ENCODE measurements at places on chromosomes 5 and 9.

- no peak for DNase-seq
Observed at GRCh38 chr9:29969856-29970647, 2396.8 kb upstream of the C9orf72 start.

- no peak for DNase-seq
Observed at GRCh38 chr9:37262410-37262809, 142.0 kb downstream of the ZCCHC7 start.

- DNase-seq = no peak
Observed at GRCh38 chr5:72397836-72398235, 77.7 kb downstream of the PTCD2 start.

DNA sequence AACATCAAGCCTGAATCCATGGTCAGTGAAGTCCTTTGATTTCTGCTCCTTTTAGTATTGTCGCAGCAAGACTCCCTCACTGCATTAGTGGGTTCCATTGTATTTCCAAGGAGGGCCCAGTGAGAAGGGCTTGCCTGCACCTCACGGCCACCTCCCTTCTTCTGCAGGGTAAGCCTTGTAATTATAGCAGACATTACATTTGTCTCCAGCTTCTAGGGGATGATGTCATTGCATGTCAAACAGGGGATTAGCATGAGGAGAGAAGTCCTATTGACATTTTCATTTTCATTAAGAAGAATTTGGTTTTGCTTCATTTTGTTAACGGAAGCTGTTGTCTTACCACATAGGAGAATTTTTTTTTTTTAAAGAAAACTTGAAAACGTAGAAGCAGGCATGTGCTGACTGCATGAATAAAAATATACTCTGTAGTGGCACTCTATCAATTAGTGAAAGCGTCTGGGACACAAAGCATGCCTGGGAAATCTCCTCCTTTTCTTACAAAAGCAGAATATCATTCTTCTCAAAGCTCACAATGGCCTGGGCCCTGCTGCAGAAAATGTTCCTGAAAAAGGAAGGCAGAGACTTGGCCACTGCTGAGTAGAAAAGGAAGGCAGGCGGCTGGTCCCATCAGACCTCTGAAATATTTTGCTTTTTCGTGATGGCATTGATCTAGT lies 27.1 kb downstream of the MAP1B start:
- no peak for DNase-seq

DNA sequence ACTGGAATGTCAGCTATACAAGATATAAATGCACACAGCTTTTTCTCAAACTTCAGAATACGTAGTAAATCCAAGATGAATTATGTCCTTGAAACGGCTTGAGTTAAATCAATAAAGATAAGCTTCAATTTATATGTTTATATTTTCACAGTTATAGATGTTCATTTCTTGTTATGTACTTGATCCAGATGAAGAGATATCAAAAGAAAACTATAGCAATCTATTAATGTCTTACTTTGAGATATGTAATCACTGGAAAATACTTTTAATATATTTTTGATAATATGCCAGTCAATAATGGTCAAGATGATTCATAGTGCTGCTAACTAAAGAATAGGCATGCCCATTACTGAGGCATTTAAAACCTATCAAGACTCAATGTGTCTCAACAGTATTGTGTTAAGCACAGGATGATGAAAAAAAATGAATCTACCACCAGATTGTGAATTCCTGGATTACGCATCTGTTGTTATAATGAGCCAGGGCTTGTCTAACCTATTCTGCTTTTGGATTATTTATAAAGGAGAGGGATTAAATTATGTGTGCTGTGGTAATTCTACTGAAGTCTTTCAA lies 372.6 kb upstream of the PRR16 start:
- DNase-seq = no peak

GRCh38 chr5:116766470-116766947 lies 191.9 kb upstream of the SEMA6A start:
- DNase-seq = no peak

- no peak for DNase-seq
Observed at GRCh38 chr5:45847877-45848276, 151.7 kb upstream of the HCN1 start.

DNA sequence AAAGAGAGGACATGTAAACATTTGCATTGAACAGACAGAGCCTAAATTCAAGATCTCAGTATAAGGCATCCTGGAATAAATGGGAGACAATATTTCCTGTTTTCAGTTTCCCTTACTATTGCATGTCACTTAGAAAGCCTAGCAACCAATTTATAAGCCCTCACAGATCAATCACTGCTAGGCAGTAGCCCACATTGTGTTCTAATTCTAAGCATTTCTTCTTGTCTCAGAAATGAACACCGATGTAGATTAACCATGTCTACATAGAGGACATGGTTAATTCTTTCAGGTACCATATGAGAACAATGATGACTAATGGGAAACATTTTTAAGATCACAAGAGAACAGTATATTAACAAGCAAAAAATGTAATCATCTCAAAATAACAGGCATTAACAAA lies 79.6 kb upstream of the HMHB1 start:
- DNase-seq = no peak

- DNase-seq = no peak
Observed at GRCh38 chr5:39100851-39101396, 26.7 kb upstream of the RICTOR start.

DNA sequence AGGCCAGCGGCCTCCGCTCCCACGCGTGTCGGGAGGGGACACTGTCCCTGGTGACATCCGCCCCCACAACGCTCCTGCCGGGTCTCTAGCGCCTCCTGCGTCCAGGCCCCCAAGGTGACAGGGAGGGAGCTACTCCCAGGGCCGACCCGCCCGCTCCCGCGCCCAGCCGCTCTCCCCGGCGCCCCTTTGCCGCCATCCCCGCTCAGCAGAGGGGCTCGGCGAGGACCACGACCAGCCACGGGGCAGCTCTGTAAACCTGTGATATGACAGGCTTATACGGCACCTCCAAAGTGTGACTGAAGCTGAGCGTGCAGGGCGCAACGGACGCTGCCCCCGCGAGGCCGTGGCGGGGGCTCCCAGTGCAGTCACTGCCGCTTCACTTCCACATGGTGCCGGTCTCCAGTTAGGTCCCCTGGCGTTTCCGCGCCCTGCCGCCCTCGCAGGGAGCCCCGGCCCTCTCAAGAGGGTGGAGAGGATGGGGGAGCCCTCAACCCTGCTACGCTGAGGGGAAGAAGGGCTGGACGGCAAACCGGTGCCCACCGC lies 978 bp upstream of the ADCY2 start:
- no peak for DNase-seq

DNA sequence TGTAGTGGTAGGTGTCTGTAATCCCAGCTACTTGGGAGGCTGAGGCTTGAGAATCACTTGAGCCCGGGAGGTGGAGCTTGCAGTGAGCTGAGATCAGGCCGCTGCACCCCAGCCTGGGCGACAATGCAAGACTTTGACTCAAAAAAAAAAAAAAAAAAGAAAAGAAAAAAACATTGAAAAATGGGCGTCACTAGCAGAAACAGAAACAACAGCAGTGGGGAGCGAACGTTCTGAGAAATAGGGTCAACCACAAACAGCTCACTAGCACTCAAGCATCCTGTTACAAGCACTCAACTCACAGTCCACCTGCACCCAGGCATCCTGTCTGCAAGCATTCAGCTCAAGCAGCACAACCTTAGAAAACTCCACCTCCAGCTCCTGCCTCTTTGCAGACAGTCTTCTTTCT lies 17.2 kb downstream of the TRIM14 start:
- peak; percentile 48 for DNase-seq

DNA sequence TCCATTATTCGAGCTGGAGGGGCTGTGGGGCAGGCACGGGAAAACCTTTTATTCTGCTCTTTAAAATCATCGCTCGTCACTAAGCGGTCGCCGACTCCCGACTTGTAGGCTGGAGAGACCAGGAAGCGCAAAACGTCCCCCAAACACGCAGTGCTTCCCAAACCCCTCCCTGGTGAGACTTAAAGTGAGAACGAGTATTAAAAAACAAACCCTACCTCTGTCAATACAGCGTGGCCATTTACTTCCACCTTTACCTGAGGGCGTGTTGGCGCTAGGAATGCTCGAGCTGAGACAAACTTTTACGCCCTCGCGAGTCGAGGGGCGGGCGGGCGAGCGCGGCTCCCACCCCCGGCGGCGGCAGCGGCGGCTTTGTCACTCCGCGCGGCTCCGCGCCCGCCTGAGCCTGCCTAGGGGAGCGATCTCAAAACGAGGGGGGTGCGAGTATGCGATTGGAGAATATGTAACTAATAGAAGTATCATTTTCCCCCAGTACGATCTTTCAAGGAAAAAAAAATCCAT lies at the start of gene NR2F1-AS1:
TSS of gene NR2F1-AS1 (minus strand) at position 293 of the 519 bp plus-strand sequence.
- no peak for DNase-seq

- no peak for DNase-seq
Observed at GRCh38 chr9:87309236-87309635, 188.4 kb upstream of the DAPK1 start.

DNA sequence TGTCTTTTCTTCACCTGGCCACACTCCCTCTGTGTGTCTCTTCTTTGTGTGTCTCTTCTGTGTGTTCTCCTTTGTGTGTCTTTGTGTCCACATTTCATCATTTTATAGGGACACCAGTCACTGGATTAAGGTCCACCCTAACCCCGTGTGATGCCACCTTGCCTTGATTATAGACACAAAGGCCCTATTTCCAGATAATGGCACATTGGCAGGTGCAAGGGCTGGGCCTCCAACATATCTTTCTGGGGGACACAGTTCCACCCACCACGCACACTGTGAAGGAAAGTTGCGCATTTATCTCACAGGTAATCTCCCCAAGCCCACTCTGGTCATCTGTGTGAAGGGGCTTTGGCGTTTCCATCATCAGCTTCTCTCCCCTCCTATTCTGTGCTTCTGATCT lies 334.6 kb upstream of the IRX1 start:
- DNase-seq = no peak

GRCh38 chr5:150473673-150474358 lies 24.3 kb upstream of the RPS14 start:
- no peak for DNase-seq

- no peak for DNase-seq
Observed at GRCh38 chr5:88664645-88665044, 218.3 kb downstream of the MEF2C start.

GRCh38 chr5:157828944-157829639 lies 29.9 kb downstream of the CLINT1 start:
- DNase-seq = no peak

GRCh38 chr5:79183011-79183410 lies 52.9 kb upstream of the JMY start:
- no peak for DNase-seq

GRCh38 chr5:137888863-137889759 lies at the start of gene PKD2L2:
TSS of gene PKD2L2 (plus strand) at chr5:137889457. CDS start at chr5:137889492, 35 bp downstream.
- peak; percentile 66 for DNase-seq

GRCh38 chr9:72728031-72728770 lies 206.8 kb downstream of the TMC1 start:
- no peak for DNase-seq

- no peak for DNase-seq
Observed at GRCh38 chr9:38048316-38048969, 20.6 kb downstream of the SHB start.

- no peak for DNase-seq
Observed at GRCh38 chr5:115751176-115751575, 65.3 kb downstream of the CDO1 start.

DNA sequence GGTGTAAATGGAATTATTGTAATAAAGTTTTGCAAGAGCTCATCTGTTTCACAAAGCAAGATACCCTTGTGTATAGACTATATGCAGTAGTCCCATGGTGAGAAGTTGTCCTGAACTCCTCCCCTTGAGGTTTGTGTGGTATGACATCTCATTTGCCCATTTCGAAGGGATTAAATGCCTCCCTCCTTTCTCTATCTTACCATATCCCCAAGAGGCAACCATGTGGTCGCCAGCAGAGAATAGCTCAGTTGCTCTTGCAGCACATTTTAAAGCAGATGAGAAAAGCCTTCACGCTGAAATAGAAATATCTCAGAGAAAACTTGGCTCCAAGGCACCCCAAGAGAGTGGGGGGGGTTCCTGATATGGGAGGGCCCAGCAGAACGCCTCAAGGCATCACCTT lies 4.6 kb downstream of the SEMA6A start:
- no peak for DNase-seq

DNA sequence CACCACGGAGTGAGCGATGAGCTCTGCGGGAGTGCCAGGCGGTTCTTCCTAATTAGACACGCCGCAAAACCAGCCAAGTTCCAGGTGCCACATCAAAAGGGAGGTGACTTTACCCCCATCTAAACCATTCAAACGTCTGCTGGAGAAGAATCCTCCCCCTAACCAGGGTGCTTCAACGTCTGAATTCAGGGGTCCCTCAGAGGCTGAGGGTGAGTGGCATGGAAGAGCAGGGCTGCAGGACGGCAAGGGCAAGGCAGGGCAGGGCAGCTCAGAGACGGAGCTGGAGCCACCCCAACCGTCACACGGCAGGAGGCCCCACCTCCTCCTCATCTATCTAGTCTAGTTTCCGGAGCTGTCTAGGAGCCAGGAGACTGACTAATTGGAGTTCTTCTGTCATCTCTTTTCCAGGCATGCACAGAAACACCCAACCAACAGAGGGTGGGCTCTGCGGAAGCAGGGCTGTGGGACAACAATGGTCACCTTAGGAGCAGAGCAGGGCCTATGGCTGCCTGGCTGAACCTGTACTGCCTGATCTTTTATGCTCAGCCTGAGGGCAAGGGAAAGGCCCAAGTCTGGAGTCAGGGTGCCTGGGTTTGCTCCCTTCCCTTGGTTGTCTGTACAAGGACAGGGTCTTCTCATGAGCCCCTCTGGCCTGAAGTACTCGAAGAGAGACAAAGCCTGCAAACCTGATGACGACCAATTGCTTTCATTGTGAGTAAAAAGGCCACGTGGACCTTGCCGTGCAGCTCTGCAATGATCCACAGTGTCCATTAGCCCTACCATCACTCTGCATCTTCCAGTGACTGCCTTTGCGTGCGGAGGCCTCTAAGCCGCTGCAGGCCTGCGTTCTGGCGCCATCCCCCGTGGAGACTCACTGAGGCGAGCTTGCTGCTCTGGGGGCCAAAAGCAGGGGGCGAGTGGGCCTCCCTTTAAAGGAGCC lies 81.0 kb upstream of the SLC25A51 start:
- no peak for DNase-seq

- DNase-seq = no peak
Observed at GRCh38 chr5:89071941-89072331, 189.0 kb upstream of the MEF2C start.

DNA sequence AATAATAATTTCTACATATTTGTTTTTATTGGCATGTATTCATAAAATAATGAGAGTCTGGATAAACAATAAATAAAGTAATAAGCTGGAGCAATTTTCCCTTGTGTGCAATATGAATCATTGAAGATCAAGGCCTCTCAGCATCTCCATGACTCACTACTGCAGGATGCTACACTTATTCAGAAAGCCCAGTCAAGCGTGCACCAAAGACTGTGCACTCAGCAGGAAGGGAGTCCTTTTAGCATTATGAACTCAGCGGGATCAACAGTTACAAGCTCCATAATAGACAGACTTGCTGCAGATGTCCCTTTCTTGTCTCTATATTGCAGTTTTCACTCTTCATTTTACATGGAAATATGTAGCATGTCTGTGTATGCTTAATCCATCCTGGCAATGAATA lies 485.3 kb downstream of the CDH9 start:
- no peak for DNase-seq

DNA sequence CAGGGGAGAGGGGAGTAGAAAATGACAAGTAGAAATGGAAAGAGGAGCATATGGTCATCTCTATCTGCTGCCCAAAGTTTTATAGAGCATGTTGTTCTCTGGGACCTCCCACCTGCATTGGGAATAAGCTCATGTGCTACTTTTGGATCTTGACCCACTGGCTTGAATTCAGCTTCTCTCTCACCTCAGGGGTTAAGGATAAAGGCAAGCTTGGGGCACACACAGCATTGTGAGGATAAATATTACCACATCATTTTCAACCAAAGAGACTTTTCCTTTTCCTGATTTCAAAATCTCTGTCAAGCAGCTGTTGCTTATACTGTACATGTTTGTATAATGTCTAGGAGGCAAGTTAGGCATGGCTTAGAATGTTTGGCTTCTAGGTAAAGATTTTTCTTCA lies 16.6 kb downstream of the ATP10B start:
- DNase-seq = no peak

Data from stimulated activated CD8-positive, alpha-beta memory T cell treated with anti-CD3 and anti-CD28 coated beads, Interleukin-7, amount 100 ng/mL, for 1 hour (primary cell).